Hematopoietic multipotent progenitor cell treated with erythropoietin and hydrocortisone succinate and interleukin-3 and kit ligand, for 8 days (in vitro differentiated cells): ENCODE measurements at places on chromosomes 2 and 18.

DNA sequence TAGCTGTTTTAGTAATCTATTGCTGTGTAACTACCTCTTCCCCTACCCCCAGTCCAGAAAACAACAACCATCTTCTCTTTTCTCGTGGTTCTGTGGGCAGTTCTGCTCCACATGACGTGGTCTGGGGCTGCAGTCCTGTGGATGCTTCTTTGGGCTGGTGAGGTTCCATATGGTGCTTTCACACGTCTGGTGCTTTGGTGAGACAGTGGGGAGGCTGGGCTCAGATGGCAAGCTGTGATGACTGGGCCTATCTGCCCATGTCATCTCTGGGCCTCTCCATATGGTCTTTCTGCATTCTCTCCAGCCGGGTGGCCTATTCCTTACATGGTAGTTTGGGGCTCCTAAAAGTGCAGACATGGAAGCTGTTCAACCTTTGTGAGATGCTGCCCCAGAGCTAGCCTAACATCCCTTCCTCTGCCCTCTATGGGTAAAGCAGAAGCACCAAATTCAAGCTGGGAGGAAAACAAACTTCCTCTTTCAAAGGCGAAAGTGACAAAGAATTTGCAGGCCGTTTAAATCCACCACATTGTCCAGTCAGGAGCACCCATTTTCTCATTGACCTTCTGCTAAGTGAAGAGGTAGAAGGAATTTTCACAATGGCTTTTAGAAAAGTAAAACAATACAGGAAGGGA lies 68.3 kb upstream of the IL1R1 start:
- peak; percentile 36 for DNase-seq

DNA sequence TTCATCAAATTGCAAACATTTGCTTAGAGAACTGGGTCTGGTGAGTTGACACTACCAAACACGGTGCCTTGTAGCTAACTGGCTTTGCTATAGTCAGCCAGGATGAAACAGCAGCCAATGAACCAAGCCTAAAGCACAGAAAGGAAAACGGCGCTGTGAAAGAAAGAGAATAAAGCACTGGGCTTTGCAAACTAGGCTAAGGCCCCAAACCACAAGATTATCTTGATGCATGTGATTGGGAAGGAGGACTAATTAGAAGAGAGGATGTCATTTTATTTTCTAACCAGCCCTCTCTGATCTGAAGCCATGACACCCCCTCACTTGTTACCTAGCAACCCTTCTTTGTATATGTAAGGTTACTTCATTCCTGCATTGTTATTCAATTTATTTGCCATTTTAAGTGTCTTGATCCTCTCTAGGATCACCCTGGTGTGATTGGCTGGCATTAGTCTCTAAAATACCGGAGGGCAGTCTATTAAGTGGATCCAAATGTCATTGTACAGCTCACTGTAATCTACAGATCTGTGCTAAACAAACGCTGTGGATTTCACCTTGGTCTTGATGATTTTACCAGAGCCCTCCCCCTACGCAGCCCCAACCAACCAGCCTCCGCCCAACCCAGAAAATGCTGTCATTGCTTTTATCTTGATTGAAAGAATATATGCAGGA lies 395.4 kb upstream of the ACVR2A start:
- no peak for DNase-seq

DNA sequence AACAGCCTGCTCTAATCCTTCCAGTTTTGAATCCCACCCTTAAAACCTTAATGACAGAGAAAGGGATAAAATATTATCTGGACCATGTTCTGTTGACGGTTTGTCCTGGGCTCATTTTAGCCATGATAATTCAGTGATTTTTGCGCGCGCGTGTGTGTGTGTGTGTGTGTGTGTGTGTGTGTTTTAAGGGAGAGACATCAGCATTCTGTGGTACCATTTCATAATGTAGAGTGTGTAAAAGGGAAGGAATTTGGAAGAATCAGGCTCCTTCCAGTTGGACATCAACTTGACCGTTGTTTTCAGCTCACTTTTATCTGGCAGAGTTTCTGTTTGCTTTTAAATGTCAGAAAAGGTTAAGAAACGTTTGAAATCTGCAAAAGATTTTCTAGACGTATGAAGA lies 535.5 kb downstream of the TNS1 start:
- no peak for DNase-seq

- no peak for DNase-seq
Observed at GRCh38 chr2:190678444-190679162, 29.7 kb downstream of the NAB1 start.

- no peak for DNase-seq
Observed at GRCh38 chr18:13587937-13588336, 138.4 kb downstream of the FAM210A start.

- DNase-seq, result no peak
Observed at GRCh38 chr2:102296449-102296848, 14.9 kb upstream of the IL1RL1 start.

DNA sequence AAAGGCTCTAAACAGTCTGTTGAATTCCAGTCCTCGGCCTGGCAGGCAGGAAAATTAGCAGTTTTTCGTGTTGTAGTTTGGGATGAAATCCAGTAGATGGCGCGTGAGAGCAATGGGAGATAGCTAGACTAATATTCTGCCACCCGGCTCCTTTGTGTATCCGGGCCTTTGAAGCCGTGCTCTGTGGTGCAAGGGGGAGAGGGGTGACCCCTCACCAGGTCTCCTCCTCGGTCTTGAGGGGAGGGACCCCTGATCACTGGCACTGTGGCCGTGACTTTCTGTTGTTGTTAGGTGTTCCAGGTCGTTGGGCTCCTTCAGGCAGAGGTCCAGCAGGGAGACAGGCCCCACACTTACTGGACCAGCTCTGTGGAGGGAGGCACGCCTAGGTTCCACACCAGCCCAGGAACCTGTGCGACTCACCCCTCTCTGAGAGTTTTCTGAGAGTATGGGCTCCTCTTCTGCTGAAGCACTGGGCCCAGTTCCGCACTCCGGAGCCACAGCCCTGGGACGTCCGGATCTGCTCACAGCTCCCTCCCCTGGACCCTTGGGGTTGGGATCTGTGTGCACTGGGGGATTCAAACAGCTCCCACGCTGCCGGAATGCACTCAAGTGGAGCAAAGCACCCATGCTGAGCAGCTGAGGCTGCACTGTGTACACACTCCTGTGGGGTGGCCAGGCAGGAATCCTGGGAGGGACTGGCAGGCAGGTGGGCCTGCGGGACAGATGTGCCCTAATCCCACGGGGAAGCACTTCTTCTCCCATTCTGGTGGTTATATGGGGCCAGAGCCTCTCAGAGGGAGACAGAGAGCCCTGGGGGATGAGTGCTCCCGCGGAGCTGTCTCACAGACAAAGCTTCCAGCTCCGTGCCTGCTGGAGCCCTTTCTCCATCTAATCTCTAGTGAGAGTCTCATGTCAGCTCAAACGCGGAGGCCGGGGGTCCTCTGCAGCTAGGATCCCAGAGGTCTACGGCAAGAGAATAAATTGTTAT lies 8.8 kb downstream of the GKN2 start:
- peak; percentile 69 for DNase-seq

GRCh38 chr2:379778-380177 lies 91.9 kb upstream of the ALKAL2 start:
- DNase-seq, result no peak

- no peak for DNase-seq
Observed at GRCh38 chr2:165843351-165843750, 49.3 kb upstream of the GALNT3 start.

- peak; percentile 35 for DNase-seq
Observed at GRCh38 chr2:113174376-113174750, 592 bp downstream of the PSD4 start.

DNA sequence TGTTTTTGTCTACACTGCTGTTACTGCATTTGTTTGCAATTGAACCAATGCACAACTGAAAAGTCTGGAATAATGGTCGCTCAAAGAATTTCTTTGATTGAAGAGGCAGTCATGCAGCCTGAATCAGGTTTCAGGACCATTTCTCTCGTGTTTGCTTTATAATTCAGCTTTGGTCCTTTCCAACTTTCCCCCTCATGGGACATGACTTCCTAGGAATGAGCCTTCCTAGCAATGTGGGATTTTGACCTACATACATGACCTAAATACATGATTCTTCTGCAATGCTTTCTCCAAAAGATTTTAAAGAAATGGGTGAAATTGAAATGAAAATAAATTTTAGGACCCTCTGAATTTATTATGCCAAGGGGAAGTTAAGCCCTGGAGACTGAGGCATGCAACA lies 197.4 kb downstream of the MREG start:
- DNase-seq, result no peak

- no peak for DNase-seq
Observed at GRCh38 chr2:180677930-180678624, 302.3 kb upstream of the UBE2E3 start.

DNA sequence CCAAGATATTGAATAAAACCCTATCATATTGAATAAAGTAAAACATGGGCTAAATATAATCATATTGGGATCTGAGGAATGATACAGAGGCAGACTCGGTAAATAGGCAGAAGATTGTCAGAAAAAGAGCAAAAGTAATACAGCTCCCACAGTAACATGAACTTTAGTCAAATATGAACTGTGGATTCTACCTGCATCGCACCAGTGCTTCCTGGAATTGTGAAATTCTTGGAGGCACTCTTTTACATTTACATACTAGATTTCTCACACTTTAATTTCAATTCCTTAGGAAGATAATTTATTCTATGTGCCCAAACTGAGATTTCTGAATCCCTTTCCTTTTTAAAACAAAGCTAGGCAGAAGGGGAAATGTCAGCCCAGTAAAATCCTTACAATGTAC lies 325.1 kb upstream of the SLC39A10 start:
- DNase-seq, result no peak

- DNase-seq, result peak; percentile 4
Observed at GRCh38 chr18:50610349-50610748, 50.5 kb downstream of the MAPK4 start.

DNA sequence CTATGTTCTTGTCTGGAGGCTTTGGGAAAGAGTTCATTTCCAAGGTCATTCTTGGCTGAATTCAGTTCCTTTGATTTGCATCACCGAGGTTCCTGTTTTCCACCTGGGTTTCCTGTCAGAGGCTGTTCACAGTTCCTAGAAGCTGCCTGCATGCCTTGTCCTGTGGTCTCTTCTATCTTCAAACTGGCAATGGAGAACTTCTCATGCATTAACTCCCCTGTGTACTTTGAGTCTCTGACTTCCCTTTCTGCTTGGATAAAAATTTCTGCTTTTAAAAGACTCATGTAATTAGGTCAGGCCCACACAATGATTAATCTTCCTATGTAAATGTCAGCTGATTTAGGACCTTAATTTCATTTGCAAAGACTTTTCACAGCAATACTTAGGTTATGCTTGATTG lies 499.3 kb upstream of the FANCL start:
- DNase-seq, result no peak

GRCh38 chr2:233153146-233153798 lies 93.1 kb downstream of the INPP5D start:
- DNase-seq, result no peak

DNA sequence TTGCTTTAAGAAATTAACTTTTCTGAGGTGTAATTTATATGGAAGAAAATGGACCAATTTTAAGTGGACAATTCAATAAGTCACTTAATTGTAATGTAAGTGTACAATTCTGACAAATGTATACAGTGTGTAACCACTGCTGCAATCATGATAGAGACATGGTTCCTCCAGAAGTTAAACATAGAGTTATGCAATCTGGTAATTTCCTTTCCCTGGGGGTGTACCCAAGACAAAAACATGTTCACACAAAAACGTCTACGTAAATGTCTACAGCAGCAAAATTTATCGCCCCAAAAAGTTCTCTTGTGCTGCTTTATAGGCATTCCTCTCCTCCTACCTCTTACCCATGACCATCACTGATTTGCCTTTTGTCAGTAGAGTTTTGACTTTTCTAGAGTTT lies 141.5 kb downstream of the AQP4 start:
- DNase-seq, result no peak

DNA sequence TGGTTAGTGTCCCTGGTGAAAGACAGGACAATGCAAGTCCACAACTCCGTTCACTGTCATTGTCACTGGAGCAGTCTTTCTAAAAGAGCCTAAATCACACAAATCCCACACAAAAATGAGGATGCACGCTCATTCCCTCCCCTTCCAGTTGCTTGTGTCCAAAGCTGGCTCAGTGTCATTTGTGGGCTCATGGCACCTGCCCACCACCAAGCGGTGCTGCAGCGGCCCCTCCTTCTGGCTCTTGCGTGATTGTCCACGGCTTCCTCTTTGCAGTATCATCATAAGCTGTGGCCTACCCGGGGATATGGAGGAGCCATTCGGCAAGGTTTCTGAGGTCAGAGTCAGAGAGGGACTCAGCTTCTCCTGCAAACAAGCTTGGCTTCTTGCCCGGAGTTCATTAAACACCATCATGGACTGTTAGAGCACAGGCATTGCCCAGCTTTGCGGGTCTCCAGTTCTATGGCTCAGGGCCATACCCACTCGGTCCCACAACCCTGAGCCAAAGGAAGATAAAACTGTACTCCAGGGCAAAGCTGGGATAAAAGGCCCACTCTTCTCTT lies 179.4 kb upstream of the AGAP1 start:
- DNase-seq, result no peak

- DNase-seq, result no peak
Observed at GRCh38 chr2:111251711-111252110, 131.0 kb downstream of the BCL2L11 start.

GRCh38 chr2:39356922-39357639 lies 80.0 kb downstream of the MAP4K3 start:
- DNase-seq, result no peak

GRCh38 chr2:3610415-3610814 lies 15.5 kb downstream of the COLEC11 start:
- no peak for DNase-seq

GRCh38 chr18:49837889-49838288 lies 24.6 kb upstream of the ACAA2 start:
- no peak for DNase-seq

GRCh38 chr2:43943323-43943722 lies 52.5 kb downstream of the LRPPRC start:
- DNase-seq, result no peak

- peak; percentile 10 for DNase-seq
Observed at GRCh38 chr2:12931186-12931844, 214.6 kb downstream of the TRIB2 start.

GRCh38 chr2:178324077-178324476 lies 126.9 kb downstream of the PRKRA start:
- no peak for DNase-seq

DNA sequence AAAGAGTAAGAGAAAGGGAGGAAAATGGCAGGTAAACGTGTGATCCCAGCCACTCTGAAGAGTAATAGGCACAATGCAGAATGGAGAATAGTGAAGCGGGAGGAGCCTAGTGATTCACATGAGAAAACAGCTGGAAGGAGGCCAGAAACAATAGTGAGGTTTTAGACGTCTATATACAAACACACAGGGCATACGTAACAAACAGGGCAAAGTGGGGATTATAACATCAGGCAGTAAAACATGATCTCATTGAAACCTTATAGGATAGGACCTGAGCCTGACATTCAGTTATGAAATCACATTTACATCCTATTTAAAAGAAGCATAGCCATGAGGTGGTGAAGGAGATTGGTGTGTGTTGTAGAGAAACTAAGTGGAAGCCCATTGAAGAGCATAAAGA lies 33.0 kb upstream of the GATA6 start:
- no peak for DNase-seq

- no peak for DNase-seq
Observed at GRCh38 chr18:4399929-4400328, 55.2 kb downstream of the DLGAP1 start.

GRCh38 chr2:237122214-237122666 lies 36.6 kb downstream of the COPS8 start:
- peak; percentile 24 for DNase-seq

- no peak for DNase-seq
Observed at GRCh38 chr2:78418021-78418420, 607.5 kb upstream of the REG3G start.
